ENCODE measurements at places on chromosomes 7 and 10. TPM values are rescaled to one million over a fixed set of nuclear protein-coding genes. Genes with fewer than 3 reads are reported as not detected.

PLEKHA8 gene
- 63.3 TPM for total RNA-seq

PON1 gene
- total RNA-seq = not detected

ST8SIA6 gene
- not detected for total RNA-seq

CTAGE4 gene
- 0.55 TPM for total RNA-seq

HKDC1 gene
- not detected for total RNA-seq

ZNF398 gene
- total RNA-seq = 19.6 TPM

IQUB gene
- 0.56 TPM for total RNA-seq

SH2B2 gene
- 16.4 TPM for total RNA-seq

CUL1 gene
- 72.8 TPM for total RNA-seq

PRKCQ gene
- 3.3 TPM for total RNA-seq

CDC14C gene
- total RNA-seq = not detected

KNDC1 gene
- 4.0 TPM for total RNA-seq

PTF1A gene
- total RNA-seq = not detected

MBL2 gene
- not detected for total RNA-seq

TAS2R41 gene
- total RNA-seq = not detected

NSUN6 gene
- total RNA-seq = 17.8 TPM

AP1S1 gene
- total RNA-seq = 78.8 TPM

UCMA gene
- total RNA-seq = not detected

PLPP4 gene
- total RNA-seq = not detected

GNGT1 gene
- total RNA-seq = 0.65 TPM

KCND2 gene
- 0.59 TPM for total RNA-seq

PTER gene
- 7.3 TPM for total RNA-seq

OR2A7 gene
- total RNA-seq = 0.41 TPM

ZMIZ1 gene
- total RNA-seq = 92.0 TPM

SAMD9 gene
- total RNA-seq = 0.21 TPM
